H1 (cell line): ENCODE measurements at places on chromosomes 3 and 15. TPM values are rescaled to one million over a fixed set of nuclear protein-coding genes. Genes with fewer than 3 reads are reported as not detected.

SPTSSB gene
- 17.7 and 52.5 TPM in 2 replicates for polyA plus RNA-seq

FETUB gene
- 0.15 TPM in 1 of 2 replicates, not detected in the other for polyA plus RNA-seq

RTP1 gene
- 2.1 and 2.9 TPM in 2 replicates for polyA plus RNA-seq

GOLGA6L9 gene
- polyA plus RNA-seq = 2.6 and 3.1 TPM in 2 replicates

TRIM42 gene
- not detected in 2 replicates for polyA plus RNA-seq
